ENCODE measurements at places on chromosomes 2 and 18.
A peak's percentile ranks its signal among the peaks of the same experiment; 100 is the strongest.

DNA sequence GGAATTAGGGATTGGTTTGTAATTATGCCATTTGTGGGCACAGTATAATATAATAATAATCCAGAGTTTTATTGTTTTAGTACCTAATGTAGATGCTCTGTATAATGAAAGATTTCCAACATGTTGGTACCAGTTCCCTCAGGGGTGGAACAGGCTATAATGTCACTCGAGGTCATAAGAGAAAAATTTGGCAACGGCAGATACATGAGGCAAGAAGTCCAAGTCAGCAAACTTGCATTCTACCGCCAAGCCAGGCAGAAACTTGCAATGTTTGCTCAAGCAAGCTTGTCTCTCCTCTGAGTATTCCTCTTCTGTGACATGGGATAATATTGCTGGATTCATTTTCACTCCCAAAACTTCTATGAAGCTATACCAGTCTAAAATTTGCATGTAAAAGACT lies 520.0 kb upstream of the SALL3 start:
- no peak for DNase-seq

DNA sequence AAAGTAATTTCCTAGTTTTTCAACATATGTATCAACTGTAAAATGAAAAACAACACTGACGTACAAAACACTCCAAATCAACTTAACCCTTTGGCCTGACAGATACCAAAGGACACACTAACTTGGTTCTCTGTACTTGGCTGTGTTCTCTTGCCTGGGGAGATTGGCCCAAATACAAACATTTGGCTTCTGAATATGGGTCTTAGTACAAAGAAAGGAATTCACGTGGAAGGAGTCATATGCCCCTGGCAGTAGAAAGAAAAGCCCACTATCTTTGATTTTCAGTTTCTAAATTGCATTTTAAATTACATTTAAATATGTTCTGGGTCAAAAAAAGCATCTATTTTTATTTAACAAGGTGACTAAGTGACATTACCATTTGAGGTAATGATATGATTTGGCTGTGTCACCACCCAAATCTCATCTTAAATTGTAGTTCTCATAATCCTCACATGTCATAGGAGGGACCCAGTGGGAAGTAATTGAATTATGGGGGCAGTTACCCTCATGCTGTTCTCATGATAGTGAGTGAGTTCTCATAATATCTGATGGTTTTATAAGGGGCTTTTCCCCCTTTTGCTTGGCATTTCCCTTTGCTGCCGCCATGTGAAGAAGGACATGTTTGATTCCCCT lies 153.6 kb upstream of the CCDC195 start:
- DNase-seq: no peak

DNA sequence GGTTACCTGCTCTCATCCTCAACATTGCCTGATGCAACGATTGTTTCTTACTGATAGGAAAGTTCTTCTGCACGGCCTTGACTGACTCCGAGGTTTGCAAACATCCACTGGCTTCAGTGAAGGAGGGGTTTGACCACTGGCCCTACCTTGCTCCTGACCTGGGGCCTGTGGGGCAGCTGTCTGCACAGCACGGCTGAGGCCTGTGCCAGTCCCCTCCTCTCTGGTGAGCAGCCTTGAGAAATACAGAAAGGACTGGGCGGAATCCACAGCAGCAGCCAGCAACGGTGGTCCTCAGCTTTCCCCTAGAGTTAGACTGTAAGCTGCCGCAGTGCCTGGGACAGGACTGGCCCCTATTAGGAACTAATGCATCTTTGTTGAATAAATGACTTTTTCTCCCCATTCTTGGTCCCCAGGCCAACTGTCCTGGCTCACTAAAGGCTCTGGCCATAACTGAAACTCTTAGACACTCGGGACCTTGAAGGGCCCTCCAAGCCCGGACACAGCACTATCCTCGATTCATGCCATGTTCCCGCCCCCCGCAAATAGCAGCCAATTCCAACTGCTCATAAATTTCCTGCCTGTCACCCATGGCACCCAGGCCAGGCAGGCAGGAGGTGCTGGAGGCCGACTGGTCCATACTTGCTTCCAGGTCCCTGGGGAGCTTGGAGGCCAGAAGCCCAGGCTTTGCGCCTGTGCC lies 26.7 kb downstream of the ATOH8 start:
- no peak for DNase-seq

DNA sequence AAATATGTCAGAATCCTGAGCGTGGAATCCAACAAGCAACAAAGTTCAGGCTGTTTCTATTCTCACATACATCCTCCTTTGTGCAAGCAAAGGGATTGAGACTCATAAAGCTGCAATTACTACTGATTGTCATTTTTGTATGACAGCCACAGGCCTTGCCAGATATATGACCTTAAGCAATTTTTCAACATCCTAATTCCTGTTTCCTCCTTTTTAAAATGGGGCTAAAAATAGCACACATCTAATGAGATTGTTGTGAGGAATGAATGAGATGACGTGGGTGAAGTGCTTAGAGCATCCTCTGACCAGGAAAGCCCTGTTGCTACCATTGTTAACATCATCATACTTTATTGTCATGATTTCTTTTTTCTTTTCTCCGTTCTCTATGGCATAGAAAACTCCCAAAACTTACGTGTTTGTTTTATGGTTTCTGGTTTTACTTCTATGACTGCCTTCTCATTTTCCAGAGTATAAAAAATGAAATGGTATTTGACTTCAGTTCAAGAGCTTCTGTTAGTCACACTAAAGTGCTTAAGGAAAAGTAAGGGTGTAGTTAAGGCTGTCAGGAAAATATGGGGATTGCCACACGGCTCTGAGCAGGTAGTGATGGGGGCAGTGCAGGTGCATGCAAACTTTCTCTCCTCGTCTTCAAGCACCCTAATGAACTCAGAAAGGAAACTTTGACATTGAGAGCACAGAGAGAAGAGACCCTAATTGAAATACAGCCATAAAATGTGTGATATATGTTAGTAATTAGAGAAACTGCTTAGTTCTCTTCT lies 590.6 kb upstream of the NETO1 start:
- DNase-seq: no peak

- no peak for DNase-seq
These were observed 76.1 kb downstream of the THADA start for GRCh38 chr2:43519643-43520221.

DNA sequence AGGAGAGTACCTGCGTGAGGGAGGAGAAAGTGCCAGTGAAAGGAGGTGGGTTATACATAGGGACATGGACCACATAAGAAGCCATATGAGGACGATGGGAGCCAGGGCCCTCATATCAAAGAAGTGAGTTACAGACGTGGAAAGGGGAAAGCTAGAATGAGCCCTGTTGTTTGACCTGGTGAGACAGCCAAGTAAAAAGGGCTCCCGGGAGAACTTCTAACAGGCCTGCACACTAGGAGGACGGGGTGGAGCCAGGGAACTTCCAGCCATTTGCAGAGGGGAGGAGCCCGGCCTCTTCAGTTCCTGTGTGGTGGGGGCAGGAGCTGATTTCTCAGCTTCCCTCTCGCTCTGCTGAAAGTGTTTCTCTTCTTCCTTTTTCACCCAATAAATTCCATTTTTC lies 84.1 kb upstream of the SLC66A3 start:
- no peak for DNase-seq

DNA sequence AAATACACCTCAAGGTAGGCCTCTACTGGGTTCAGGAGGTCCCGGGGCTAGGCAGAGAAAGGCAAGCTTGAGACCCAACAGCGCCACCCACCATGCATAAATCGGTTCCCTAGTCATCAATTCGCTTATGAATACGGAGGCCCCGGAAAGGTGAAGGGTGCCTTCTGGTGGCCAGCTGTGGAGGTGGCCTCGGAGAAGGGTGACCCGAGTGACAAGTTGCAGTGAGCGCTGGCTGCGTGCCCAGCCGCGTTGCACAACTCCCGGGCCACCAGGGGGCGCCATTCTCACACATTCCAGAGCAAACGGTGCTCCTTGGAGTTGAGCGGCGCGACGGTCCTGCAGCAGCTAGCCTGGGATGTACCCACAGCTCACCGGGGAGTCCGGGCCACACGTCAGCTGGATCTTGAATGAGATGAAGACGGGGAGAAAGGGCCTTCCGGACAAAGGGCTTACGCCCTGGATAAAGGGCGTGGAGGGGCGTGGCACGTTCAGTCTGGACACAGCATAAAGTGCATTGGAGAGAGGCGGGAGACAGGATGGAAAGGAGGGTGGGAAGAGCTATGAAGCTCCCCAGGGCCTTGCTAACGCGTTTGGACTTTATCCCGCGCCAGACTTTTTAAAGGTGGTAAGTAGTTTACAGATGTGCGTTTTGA lies 20.4 kb downstream of the TMSB10 start:
- peak; percentile 98 for DNase-seq

DNA sequence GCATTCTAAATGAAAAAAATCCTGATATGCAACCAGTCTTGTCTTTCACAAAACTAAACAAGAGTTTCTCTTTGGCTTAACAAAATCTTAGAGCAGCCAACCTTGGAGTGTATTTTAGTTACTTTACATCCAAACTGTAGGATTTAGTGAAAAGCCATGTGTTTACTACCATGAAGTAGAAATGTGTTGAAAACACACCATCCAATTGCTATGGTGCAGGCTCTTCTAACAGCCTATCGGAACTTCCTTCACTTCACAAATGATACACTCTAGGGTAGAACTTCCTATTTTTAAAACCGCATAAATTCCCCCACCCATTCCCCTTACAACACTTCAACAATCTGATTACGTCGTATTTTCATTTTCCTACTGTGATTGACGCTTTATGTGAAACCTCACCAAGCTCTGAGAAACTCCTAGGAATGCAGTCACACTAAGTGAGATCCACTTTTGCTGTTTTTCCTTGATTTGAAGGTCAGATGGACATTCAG lies 74.4 kb upstream of the MAP4K4 start:
- DNase-seq: no peak

GRCh38 chr2:69954084-69954483 lies 7.3 kb downstream of the ASPRV1 start:
- DNase-seq: no peak

DNA sequence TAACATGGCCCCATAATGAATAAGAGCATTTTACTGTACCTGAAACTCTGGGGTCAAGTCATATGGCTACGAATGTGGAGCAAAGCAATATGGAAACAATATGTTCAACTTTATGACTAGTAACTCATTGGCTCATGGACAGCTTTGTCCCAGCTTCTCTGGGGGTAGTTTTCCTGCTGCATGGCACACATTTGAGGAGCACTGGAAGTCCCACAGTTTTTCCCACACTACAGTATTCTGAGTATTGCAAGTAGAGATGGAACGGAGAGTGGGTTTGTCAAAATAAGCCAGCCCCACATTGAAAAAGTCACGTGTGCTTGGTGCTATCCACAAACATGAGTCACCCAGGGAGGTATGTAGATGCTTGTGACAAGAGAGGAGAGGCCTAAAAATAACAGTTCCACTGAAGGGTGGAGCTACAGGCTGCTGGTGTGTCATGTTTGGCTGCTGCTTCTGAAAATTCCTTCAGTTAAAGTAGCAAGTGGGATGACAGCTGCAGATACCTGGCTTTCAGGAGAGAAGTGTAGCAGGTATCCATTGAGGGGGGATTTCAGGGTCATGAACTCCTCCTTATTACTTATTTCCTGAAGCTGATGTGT lies 48.2 kb upstream of the CTAGE1 start:
- DNase-seq: no peak

DNA sequence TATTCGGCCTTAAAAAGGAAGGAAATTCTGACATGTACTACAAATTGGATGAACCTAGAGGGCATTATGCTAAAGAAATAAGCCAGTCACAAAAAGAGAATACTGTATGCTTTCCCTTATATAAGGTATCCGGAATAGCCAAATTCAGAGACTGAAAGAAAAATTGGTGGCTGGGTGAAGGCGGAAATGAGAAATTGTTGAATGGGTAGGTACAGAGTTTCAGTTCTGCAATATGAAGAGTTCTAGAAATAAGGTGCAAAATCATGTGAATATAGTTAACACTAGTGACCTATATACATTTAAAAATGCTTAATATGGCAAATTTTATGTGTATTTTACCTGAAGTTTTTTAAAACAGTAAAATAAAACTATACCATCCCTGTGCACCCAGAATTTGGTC lies 43.1 kb downstream of the RMP24 start:
- no peak for DNase-seq

GRCh38 chr18:59646963-59647307 lies 50.3 kb downstream of the CCBE1 start:
- DNase-seq: no peak

DNA sequence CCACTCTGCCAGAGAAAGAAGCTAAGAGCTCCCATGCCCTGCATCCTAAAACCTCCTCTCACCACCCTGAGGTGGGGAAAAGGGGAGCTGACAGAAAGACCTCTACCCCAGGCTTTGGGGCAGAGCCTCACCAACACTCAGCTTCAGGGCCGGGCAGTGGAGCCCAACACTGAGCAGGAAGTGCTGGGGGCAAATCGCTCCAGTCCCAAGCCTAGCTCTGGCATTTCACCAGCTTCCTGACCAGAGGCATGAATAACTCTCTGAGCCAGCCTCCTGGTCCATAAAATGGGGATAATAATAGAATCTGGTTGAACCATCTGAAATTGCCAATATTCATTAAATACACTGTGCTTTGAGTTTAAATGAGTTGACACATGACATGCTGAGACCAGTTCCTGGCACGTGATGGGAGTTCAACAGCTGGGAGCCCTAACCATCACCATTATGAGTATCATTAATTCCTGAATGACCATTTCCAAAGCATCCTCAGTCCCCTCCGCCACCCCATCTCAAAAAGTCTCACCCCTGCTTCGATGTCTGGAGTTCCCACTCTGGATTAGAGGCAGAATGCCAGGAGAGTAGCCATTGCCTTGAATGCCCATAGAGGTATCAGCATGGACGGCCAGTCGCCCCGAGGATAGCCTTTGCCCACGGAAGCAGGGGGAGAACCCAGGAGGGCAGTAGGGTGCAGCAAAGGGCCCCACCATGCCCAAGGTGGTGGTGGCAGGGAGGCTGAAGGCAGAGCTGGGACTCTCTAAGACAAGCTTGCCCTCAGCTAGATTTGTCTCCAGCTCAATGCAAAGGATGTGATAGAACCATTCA lies 153.4 kb downstream of the TNS1 start:
- no peak for DNase-seq

GRCh38 chr2:63058144-63058920 lies 7.7 kb downstream of the OTX1 start:
- DNase-seq: no peak

DNA sequence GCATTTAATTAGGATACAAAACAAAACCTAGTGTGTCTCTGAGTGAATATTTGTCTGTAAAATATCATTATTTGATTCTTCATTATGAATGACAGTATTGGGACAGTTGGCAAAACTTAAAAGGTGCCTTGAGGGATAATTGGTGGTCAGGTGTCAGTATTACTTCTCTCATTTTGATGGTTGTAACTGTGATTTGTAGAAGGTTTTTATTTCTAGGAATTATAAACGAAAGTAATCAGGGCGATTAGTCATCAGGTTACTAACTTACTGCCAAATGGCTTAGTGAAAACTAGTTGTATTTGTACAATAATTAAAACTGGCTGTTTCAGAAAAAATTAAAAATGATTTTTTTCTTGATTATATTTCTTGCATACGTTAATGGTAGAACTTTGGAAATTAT lies 117.6 kb downstream of the BIRC6 start:
- DNase-seq: no peak

GRCh38 chr2:234970477-234970882 lies 18.7 kb downstream of the SH3BP4 start:
- DNase-seq: no peak
